AG08396 (cell line): ENCODE measurements at places on chromosomes 7 and 10.

DNA sequence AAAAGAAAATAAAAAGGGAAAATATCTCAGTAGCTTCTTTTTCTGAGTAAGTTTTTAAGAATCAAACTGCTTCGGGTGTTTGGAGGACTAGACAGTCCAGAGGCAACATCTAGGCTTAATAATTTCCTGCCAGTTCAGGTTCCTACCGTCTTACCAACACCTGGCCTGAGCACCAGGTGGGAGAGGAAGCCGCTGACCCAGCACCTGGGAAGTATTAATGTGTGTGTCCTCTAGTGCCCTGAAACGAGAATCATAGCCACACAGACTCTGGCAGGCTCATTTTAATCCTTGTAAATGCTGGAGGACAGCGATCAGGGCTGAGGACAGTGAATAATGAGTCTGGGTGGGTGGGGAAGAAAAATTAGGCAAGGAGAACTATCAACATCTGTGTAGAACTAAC lies 137.4 kb downstream of the ZNF438 start:
- no peak for DNase-seq

GRCh38 chr10:69497611-69498390 lies 46.5 kb downstream of the TSPAN15 start:
- no peak for DNase-seq

DNA sequence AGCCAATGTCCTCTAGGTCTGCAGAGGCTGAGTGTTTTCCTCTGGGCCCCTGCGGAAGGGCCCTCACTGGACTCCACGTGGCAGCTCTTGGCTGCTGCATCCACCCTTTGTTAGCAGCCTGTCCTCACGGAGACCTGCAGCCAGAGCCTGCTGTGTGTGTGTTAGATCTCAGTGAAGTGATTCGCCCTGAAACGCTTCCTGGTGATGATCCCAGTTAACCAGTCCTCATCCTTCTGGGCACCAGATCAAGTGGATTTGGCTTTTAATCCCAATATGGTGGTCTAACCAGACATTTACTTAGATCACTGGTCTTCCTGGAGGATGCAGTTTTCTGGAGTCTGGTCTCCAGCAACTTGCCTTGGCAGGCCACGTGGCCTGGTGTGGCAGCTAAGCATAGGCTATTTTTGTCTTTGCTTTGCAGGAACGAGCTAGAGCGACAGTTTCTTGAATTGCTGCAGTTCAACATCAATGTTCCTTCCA lies 39.5 kb upstream of the GJD4 start:
- DNase-seq = no peak

GRCh38 chr10:115092555-115093285 lies 445 bp upstream of the ATRNL1 start:
- DNase-seq = peak; percentile 43

GRCh38 chr10:71307469-71308085 lies 11.5 kb upstream of the SLC29A3 start:
- DNase-seq = no peak

GRCh38 chr7:44064791-44065430 lies 456 bp downstream of the PGAM2 start:
- DNase-seq = no peak

DNA sequence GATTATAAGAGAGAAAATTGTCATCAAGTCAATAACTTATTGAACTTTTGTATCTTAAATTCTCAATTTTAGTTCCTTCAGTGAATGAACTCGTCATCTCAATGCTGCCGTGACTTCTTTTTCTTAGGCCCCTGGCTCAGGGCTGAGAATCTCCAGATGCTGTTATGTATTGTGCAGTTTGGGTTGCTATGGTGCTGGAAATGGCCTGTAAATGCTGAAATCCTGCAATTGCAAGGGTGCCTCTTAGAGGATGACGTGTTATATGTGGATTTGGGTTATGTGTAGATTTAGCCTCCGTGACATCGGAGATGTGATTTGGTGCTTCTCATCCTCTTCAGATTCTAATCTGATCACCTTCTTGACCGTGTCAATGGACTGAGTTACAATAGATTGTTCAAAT lies 55.7 kb upstream of the ZRANB1 start:
- no peak for DNase-seq

DNA sequence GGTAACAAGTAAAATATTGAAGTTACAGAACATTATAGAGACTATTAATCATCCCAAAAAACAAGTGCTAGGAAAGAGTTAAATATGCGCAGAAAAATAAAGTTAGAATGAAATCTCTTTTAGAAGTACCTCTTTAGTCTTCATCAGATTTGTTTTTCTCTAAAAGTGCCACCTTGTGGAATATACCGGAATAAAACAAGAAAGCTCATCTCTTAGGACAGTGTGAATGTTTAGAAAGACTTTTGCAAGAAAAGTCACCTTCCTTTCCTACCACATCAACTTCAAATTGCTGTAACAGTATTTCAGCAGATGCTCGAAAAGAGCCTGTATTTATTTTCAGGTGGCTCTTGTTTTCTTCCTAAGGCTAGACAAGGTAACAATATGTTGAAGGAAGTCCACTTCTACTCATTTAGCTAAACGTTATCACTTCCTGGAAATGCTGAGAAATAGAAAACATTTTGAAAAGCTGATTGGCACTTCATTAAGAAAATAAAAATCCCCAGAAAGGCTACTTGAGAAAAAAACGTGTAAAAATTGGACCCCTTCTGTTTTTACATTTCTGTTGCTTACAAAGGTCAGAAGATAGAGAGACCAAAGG lies 19.8 kb upstream of the FAM133B start:
- no peak for DNase-seq

- DNase-seq = peak; percentile 60
These were observed 67.5 kb downstream of the PWWP2B start for GRCh38 chr10:132464256-132465192.

- no peak for DNase-seq
These were observed 66.8 kb upstream of the CYP26C1 start for GRCh38 chr10:92993699-92994272.
